ENCODE measurements at places on chromosomes 2 and 18.

- DNase-seq, result no peak
Measured at GRCh38 chr2:193868833-193869232, 1674.1 kb upstream of the TMEFF2 start.

DNA sequence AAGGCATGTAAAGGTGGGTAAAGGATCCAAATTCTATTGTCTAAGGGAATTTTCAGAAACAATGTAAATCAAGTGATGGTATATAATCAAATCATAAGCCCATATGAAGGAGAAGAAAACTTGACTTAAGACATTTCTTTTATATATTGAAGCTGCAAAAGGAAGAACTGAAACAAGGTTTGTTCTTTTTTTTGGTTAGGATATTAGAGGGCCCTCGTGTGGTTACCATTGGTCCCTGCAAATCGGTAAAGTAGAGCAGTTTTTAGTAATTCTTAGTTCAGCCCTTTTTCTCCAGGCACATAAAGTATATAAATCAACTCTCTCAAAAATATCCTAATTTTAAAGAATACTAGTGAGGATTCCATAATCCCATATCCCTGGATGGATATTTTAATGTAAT is 105.6 kb upstream of the STK17B start:
- no peak for DNase-seq

GRCh38 chr2:58054264-58054663 is 7.7 kb downstream of the VRK2 start:
- DNase-seq, result no peak

DNA sequence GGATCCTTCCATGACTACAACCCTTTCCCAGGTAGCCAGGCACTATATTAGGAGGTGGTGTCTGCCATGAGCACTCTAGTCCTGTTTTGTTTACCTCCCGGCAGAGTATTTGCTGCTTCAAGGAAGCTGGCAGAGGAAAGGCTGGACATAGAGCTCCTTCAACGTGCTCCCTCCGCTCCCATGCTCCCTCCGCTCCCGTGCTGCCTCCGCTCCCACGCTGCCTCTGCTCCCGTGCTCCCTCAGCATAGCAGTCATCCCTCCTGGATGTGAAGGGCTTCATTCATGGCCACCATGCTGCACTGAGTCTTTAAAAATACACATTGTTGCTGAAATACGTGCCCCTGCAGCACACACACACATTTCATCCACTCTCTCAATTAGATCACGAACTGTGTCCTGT is 181.9 kb upstream of the MYT1L start:
- no peak for DNase-seq

DNA sequence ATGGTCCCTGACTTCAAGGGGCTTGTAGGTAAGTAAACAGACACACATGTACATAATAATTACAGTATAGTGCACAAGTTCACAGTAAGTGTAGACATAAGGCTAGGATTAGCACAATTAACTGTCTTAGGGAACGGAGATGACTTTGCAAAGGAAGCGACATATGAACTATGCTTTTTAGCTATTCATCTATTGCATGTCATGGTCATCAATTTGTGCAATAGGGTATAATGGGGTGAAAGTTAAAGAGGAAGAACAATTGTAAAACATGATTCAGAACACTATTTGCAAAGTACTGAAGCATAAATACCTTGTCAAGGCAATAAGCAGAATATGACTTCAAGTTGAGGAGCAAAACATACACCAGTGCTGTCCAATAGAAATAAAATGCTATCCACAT is 112.3 kb upstream of the SLC8A1 start:
- no peak for DNase-seq

All from NCI-H2081 (cell line).